Right renal cortex interstitium (tissue), 3 donors: ENCODE measurements at places on chromosomes 7 and 10. TPM values are rescaled to one million over a fixed set of nuclear protein-coding genes. Genes with fewer than 3 reads are reported as not detected.

DNA sequence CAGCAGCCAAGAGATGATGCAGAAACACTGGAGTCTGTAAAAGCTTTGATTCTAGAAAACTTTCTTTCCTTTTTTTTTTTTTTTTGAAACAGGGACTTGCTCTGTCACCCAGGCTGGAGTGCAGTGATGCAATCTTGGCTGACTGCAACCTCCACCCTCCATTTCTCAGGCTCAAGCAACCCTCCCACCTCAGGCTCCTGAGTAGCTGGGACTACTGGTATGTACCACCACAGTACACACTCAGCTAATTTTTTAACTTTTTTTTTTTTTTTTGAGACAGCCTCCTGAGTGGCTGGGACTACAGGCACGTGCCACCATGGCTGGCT is 17.0 kb upstream of the BAG3 start:
- no peak for DNase-seq

- DNase-seq: no peak
These were observed 278.8 kb downstream of the TNS3 start for GRCh38 chr7:47303014-47303694.

DNA sequence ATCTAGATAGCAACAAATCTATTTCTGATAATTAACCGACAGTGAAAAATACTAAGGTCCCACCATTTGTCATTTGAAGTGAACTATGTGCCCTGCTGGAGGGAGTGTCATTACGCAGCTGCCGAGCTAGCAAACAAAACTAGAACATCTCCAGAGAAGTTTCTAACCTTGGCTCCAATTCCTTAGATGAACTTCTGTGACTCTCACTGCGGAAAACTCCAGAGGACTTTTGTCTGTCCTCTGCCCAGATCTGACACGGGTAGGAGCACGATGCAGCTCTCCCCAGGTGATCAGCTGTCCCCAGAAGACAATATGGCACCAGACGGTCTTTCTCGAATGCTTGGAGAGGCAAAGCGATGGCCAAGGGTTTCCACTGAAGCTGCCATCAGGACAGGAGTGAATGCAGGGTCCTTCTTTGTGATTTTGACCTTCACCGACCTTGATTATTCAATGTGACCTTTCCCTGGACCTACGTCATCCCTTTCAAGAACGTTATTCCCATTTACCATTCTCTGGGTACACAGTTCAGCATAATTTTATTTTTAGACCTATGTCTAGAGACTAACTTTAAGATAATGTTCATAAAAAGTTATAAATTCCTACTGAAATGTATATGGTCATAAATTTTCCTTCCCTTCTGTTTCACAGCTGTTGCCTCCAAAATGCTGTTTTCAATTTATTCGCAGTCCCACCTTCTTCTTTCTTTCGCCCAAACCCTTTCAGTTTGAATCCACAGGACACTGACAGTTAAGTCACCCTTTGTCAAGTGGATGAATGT is 116.7 kb upstream of the C7orf33 start:
- DNase-seq: no peak

GRCh38 chr7:158362001-158362400 is 225.6 kb downstream of the PTPRN2 start:
- no peak for DNase-seq

DNA sequence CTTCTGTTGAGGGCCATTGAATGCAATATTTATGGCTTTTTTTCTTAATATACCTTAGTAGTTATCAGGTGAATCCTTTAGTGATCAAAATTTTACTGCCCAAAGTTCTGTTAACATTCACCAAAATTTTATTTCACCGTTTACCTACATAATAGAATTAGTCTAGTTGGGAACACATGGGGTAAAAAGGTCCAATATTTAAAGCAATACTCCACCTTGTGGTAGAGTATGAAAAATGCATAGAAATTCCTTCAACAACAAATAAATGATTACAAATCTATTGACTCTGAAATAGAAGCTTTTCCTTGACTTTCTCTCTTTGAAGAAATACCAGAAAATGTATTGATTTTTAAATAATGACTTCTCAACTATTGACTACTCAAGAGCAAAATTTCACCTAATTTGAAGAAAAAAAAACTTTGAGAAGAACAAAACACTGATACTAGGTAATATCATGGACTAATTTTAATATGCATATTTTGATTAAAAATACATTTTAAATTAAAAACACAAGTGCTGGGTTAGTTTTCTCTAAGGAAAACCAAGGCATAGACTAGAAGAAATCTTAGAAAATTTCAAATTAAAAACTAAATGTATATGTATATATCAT is 43.3 kb downstream of the POLR1F start:
- no peak for DNase-seq

GRCh38 chr7:106872763-106873162 is 7.7 kb downstream of the PIK3CG start:
- no peak for DNase-seq

DNA sequence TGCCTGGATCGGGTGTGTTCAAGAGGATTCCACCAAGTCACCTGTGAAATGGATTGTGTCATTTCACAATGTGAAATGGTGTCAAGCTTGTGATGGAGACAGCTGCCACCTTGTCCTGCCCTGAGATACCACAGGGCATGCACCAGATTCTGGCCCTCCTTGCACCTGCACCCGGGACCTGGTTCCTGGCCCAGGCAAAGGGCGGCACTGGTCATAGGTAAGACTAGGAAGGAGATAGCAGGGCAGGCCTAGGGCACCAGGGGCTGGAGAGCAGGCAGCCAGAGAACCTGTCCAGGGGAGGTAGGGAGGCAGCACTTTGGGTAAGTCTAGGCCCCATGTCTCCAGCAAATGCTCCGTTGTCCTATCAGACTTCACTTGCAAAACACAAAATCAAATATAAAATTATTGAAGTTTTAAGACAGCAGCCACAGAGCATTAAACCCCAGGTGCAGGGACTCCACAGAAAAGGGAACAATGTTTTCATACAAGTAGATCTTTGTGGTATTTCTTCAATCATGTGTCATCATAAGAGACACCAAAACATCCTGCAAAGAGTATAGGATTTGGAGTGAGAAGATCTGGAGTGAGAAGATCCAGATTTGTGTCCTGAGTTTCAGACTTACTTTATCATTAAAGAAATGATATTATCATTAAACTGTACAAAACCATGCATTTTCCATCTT is 22.7 kb upstream of the ZNF800 start:
- DNase-seq: no peak

DNA sequence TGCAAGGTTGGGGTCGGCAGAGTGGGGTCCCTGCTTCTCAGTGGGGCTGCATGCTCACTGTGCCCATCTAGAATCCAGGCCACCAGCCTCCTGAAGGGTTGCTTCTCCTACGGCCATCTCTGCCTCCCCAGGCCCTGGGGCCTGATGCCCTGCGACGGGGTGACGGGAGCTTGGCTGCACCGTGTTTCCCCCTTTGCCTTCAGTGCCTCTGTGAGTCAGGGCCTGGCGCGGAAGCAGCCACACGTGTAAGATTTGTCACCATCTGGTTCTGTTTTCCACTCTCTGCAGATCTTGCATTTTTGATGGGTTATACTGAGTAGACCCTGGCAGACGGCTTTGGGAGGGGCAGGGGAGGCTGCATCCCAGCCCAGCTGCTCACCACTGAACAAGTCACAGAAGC is 7.2 kb downstream of the ADAMTS14 start:
- DNase-seq: no peak

GRCh38 chr7:22153432-22154142 is 203.4 kb downstream of the RAPGEF5 start:
- no peak for DNase-seq

GRCh38 chr10:3213208-3213607 is 40.6 kb upstream of the PITRM1 start:
- DNase-seq: no peak

- DNase-seq: no peak
These were observed 64.6 kb downstream of the WDFY4 start for GRCh38 chr10:48749254-48749787.

GRCh38 chr7:71652510-71652909 is 520.6 kb downstream of the GALNT17 start:
- DNase-seq: no peak

DNA sequence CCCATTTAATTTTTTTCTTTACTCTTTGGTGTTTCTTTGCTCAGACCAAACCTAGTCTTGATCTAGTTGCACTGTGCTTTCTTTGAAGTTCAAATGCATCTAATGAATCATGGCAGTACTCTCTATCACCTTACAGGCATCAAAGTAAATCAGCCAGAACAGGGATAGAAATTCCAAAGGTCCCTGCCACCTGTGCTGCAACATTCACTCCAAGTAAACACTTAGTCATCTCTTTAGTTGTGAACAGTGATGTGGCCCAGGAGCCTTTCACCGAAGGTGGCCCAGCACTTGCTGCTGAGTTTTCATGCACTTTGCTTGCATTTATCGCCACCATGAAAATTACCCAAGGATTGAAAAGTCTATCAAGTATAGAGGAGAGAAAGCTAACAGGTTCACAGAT is 314.1 kb upstream of the ETV1 start:
- no peak for DNase-seq

DNA sequence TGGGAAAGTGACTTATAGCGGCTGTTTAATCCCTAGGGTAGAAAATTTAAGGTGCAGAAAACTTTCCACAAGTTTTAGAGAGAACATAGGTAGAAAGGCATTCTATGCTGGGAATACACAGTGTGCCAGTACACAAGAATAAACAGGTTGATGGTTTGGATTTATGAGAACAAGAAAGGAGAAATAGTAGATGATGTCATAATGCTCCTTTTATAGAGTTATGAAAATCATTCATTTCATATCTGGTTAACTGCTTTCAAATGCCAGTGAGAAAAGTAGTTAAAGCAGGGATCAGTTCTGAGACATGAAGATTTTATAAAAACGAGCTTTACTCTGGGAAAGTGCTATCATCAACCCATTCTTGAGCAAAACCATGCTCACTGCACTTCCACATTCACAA is 311.4 kb downstream of the PARD3 start:
- DNase-seq: no peak

- DNase-seq: no peak
These were observed 2.7 kb upstream of the PDCD4 start for GRCh38 chr10:110868981-110869380.

GRCh38 chr10:397321-398068 is 262.2 kb downstream of the ZMYND11 start:
- DNase-seq: no peak

- DNase-seq: no peak
These were observed at the start of gene SUN1 for GRCh38 chr7:832167-832967. Gene SUN1 (plus strand): TSS chr7:832476. CDS start chr7:832525, 49 bp downstream.

DNA sequence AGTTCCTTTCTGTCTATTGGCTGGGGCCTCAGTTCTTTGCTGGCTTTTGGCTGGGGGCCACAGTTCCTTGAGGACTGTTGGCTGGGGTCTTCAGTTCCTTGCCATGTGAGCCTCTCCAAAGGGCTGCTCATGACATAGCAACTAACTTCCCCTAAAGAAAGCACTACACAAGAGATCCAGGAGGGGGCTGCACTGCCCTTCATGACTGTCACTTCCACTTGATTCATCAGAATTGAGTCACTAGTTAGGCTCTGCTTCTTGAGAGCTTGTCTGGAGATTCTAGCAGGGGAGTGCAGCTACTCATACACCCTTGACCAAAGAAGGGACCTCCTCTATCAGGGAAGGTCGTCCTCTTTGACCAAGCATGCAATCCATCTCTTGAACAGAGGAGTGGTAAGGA is 38.0 kb upstream of the MKX start:
- DNase-seq: no peak

DNA sequence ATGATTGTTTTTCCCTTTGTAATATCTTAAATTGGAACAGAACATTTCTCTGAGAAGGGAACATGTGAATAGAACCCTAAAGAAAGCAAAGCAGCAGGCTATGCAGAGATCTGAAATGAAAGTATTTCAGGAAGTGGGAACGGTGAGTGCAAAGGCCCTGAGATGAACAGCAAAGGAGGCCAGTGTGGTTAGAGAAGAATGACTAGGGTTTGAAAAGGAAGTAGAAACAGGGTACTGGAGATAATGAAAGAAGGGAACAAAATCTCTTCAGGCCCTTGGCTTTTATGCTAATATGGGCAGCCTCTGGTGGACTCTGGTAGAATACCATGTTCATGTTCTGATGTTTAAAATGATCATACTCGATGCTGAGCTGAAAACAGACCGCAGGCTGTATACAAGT is 22.2 kb downstream of the ARHGAP21 start:
- no peak for DNase-seq

- DNase-seq: no peak
These were observed 152.8 kb downstream of the FOXP2 start for GRCh38 chr7:114567416-114567815.

DNA sequence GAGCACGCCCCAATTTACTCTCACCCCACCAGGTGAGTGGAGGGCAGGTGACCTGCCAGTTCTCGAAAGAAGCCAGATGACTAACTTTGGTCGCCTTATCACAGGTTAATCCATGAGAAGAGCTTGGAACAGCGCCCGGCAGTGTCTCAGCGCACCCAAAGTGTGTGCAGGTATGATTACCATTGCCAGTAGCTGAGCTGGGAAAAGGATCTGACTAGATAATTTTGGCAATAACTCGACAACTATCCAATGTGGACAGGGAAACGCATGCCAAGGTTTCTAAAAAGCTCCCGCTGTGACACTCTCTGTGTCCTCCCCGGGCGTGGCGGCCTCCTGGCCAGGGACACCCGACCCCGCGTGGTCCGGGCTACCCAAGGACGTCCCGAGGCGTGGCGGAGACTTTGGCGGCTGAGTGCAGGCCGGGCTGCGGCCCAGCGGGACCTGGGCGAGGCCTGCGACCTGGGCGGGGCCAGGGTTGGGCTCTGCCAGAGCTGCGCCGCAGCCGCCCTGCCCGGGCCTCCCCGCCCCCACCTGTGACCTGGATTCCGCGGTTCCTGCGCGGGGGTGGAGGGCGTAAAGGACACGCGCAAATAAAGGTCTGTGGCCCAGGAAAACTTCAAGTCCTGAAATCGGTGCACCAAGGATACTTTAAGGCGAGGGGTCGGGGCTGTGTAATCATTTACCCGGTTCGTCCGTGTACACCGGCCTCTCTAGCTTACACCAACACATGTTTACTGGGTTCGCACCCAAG is 13.7 kb upstream of the WAPL start:
- DNase-seq: no peak

GRCh38 chr7:98908585-98908984 is 30.3 kb downstream of the TRRAP start:
- DNase-seq: no peak

GRCh38 chr7:33044401-33044718 is 18.2 kb downstream of the NT5C3A start:
- DNase-seq: no peak

GRCh38 chr7:158824028-158824427 is 5.3 kb downstream of the ESYT2 start:
- DNase-seq: no peak

GRCh38 chr7:157077986-157078644 is 60.6 kb upstream of the UBE3C start:
- DNase-seq: no peak

Gene ENTPD1
- polyA plus RNA-seq: 23.5 TPM

Gene DEPP1
- polyA plus RNA-seq: 5.9 TPM

Gene SFXN2
- polyA plus RNA-seq: 47.1 TPM

Gene ODAD2
- polyA plus RNA-seq: 1.2 TPM

Gene BCL7B
- 34.6 TPM for polyA plus RNA-seq

Gene GPR146
- polyA plus RNA-seq: 3.0 TPM

Gene LIPJ
- polyA plus RNA-seq: 0.53 TPM

Gene MASTL
- 14.8 TPM for polyA plus RNA-seq

Gene TMEM120A
- 62.2 TPM for polyA plus RNA-seq

Gene CFAP58
- 0.54 TPM for polyA plus RNA-seq

Gene TFR2
- 0.43 TPM for polyA plus RNA-seq
